SK-N-SH (cell line): ENCODE measurements at places on chromosomes 16 and 17. TPM values are rescaled to one million over a fixed set of nuclear protein-coding genes. Genes with fewer than 3 reads are reported as not detected.

GRCh38 chr16:4882633-4883285 is 35.5 kb downstream of the UBN1 start:
- DNase-seq = peak; percentile 62

The IL21R gene
- 0.13 TPM in 2 replicates for polyA plus RNA-seq

The DHRS7C gene
- not detected in 2 replicates for polyA plus RNA-seq

GRCh38 chr17:53420035-53420641 is 402.6 kb upstream of the KIF2B start:
- no peak for DNase-seq

GRCh38 chr16:86391486-86391885 is 118.8 kb upstream of the FOXF1 start:
- no peak for DNase-seq

GRCh38 chr17:65749479-65749878 is 188.0 kb upstream of the AXIN2 start:
- DNase-seq = no peak

The CCL7 gene
- polyA plus RNA-seq = 0.50 and 0.72 TPM in 2 replicates

The PIK3R6 gene
- 0.03 and 0.06 TPM in 2 replicates for polyA plus RNA-seq

The CACNB1 gene
- polyA plus RNA-seq = 7.2 and 7.4 TPM in 2 replicates

The IRF8 gene
- polyA plus RNA-seq = not detected in 2 replicates

DNA sequence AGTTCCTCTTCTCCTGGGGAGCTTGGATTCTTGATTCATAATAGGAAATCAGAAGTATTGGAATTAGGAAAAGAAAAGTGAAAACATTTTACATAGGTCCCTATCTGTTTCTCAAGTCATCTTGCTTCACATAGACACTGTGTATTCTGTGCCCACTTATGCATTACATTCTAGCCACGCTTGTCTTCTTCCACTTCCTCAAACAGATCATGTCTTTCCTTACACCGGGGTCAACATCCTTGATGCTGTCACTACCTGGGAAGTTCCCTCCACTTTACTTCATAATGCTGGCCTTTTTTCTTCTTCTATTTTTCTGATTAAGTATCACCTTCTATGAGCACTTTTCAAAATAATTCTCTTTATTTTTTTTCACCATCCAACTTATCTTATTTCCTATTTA is 606.4 kb upstream of the CDH8 start:
- no peak for DNase-seq
